ENCODE measurements at places on chromosomes 2 and 18.

GRCh38 chr2:14543284-14543683 lies 89.2 kb upstream of the LRATD1 start:
- H3K36me3 ChIP-seq: no peaks in the 10 kb centered on the region
- H3K4me1 ChIP-seq: no peaks in the 10 kb centered on the region
- DNase-seq: no peak
- H3K27me3 ChIP-seq: no peaks in the 10 kb centered on the region
- no peak overlapping the region for H3K27ac ChIP-seq

GRCh38 chr18:42113529-42114191 lies 158.6 kb downstream of the PIK3C3 start:
- peak overlapping the region; percentile 34 for H3K27ac ChIP-seq
- H3K4me1 ChIP-seq: peaks cover 8% of the 10 kb centered on the region
- DNase-seq: peak; percentile 12
- H3K27me3 ChIP-seq: peaks cover 5% of the 10 kb centered on the region

DNA sequence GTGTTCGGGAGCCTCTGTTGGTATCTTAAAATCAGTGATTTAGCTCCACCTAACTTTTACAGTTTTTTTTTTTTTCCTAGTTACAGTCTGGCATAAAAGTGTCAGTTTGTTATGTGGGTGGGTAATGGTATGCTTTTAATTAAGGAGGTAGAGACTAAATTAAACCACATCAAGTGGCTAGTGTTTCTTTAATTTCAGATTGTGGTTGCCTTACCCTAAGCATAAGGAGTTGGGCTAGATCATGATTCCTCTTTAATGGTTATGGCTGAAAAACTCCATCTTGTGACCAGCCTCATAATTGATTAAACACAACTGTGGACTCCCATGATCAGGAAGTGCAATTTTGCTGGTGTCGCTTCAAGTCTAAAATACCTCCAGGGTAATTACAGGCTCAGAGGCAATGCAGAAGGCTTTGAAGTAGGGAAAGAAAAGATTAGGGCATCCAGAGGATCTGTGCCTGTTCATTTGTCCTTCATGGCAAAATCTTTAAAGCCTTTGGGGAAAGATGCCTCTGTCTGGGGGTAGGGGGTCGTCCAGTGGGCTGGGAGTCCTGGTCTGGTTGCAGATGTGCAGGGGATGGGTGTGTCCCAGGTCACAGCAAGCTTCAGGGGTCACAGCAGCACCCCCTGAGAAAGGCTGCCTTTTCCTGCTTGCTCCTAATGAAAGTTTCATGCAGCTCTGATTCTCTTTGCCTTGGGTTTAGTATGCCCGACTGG lies 579.2 kb downstream of the BCL11A start:
- H3K36me3 ChIP-seq: no peaks in the 10 kb centered on the region
- H3K4me3 ChIP-seq: no peak overlapping the region
- no peak overlapping the region for H3K27ac ChIP-seq
- H3K4me1 ChIP-seq: peaks cover 5% of the 10 kb centered on the region

DNA sequence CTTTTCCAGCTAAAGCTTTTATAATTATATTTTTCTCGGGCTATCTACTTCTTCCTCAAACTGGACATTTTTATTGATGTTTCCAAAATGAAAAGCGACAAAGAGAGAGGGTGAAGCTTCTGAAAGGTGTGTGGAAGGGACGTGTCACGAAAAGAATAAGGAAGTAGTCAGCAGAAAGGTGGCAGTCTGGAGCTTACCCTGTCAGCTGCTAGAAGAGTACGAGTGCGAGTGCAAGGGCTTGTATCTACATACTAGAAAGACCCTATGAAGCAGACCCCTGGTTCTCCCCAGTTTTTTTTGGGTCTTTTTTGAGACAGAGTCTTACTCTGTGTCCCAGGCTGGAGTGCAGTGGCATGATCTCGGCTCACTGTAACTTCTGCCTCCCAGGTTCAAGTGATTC lies 14.6 kb downstream of the FHL2 start:
- H3K36me3 ChIP-seq: no peaks in the 10 kb centered on the region
- no peaks in the 10 kb centered on the region for H3K4me1 ChIP-seq
- no peaks in the 10 kb centered on the region for H3K27me3 ChIP-seq
- DNase-seq: no peak

DNA sequence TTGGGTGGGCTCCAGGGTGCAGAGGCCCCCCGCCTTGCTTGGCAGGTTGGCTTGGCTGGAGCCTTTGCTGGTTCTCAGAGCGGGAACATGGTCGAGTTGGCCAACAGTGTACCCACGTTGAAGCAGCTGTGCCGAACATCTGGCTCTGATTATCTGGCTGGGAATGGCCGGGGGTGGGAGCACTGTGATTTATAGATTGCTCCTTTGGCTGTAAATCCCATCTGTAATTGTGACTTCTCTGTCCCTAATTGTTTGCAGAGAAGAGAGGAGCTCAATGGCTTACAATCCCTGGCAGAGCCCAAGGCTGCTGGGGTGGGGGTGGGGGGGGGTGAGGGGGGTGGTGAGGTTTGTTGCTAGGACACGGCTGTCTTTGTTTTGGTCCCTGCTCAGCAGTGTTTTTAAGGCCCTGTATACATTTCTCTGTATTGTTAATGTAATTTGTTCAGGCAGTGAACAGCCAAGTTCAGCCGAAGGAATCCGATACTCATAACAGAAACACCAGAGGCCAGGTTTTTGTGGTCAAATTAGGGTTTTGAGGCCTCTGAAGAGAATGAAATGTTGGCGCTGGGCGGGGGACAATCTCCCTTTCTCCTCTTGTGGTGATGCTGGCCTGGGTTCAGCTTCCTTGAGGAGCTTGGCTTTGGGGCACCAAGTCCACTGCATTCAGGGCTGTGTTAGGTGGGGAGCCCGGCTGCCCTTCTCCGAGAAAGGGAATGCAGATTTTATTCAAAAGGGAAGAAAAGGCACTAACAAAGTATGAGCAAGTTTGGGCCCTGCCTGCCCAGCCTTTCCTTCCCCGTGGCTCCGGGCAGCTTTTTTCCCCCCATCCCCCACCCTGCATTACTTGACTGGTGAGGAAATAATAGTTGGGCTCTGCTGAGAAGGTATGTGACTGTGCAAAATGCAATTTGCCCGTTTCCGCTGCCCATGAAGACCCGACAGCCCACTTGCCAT lies 82.5 kb downstream of the TCF7L1 start:
- DNase-seq: no peak
- no peak overlapping the region for H3K27ac ChIP-seq
- no peaks in the 10 kb centered on the region for H3K4me1 ChIP-seq

- DNase-seq: no peak
- no peak overlapping the region for H3K27ac ChIP-seq
- H3K4me3 ChIP-seq: no peak overlapping the region
- peaks cover 3% of the 10 kb centered on the region for H3K27me3 ChIP-seq
- H3K36me3 ChIP-seq: no peaks in the 10 kb centered on the region
These were observed 82.8 kb upstream of the CCBE1 start for GRCh38 chr18:59779979-59780378.

DNA sequence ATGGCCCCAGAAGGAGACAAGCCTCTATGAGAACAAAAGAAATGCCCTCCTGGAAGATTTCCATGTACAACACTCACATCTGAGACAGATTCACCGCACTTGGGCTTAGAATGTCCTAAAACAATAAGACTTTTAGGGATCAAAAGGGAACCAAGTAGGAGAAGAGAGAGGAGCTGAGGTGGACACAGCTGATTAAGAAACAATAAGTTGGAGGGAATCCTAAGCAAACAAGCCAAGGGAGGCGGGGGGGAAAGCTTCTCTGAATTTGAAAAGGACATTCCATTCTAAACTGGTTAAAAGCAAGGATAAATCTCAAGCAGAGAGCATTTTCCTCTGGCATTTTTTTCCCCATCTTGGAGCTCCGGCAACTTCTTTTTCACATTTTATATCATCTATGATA lies 9.9 kb downstream of the ACVR1 start:
- H3K27me3 ChIP-seq: no peaks in the 10 kb centered on the region
- H3K4me1 ChIP-seq: peaks cover 32% of the 10 kb centered on the region
- H3K27ac ChIP-seq: no peak overlapping the region
- no peak overlapping the region for H3K4me3 ChIP-seq

DNA sequence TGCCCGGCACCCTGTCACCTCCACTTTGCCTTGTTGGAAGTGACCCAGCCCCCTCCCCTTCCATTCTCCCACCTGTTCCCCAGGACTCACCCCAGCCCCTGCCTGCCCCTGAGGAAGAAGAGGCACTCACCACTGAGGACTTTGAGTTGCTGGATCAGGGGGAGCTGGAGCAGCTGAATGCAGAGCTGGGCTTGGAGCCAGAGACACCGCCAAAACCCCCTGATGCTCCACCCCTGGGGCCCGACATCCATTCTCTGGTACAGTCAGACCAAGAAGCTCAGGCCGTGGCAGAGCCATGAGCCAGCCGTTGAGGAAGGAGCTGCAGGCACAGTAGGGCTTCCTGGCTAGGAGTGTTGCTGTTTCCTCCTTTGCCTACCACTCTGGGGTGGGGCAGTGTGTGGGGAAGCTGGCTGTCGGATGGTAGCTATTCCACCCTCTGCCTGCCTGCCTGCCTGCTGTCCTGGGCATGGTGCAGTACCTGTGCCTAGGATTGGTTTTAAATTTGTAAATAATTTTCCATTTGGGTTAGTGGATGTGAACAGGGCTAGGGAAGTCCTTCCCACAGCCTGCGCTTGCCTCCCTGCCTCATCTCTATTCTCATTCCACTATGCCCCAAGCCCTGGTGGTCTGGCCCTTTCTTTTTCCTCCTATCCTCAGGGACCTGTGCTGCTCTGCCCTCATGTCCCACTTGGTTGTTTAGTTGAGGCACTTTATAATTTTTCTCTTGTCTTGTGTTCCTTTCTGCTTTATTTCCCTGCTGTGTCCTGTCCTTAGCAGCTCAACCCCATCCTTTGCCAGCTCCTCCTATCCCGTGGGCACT lies 4.5 kb downstream of the RETREG2 start:
- H3K36me3 ChIP-seq: peaks cover 38% of the 10 kb centered on the region
- peak overlapping the region; percentile 83 for H3K27ac ChIP-seq
- H3K4me1 ChIP-seq: peaks cover 44% of the 10 kb centered on the region
- H3K27me3 ChIP-seq: no peaks in the 10 kb centered on the region
- peak; percentile 56 for DNase-seq

- no peak overlapping the region for H3K4me3 ChIP-seq
- no peaks in the 10 kb centered on the region for H3K36me3 ChIP-seq
- no peak for DNase-seq
- H3K27ac ChIP-seq: no peak overlapping the region
These were observed 60.9 kb upstream of the ACAA2 start for GRCh38 chr18:49874238-49874637.

- no peak overlapping the region for H3K27ac ChIP-seq
- no peak overlapping the region for H3K4me3 ChIP-seq
- H3K27me3 ChIP-seq: no peaks in the 10 kb centered on the region
These were observed 114.5 kb downstream of the CDH2 start for GRCh38 chr18:28062443-28062842.

DNA sequence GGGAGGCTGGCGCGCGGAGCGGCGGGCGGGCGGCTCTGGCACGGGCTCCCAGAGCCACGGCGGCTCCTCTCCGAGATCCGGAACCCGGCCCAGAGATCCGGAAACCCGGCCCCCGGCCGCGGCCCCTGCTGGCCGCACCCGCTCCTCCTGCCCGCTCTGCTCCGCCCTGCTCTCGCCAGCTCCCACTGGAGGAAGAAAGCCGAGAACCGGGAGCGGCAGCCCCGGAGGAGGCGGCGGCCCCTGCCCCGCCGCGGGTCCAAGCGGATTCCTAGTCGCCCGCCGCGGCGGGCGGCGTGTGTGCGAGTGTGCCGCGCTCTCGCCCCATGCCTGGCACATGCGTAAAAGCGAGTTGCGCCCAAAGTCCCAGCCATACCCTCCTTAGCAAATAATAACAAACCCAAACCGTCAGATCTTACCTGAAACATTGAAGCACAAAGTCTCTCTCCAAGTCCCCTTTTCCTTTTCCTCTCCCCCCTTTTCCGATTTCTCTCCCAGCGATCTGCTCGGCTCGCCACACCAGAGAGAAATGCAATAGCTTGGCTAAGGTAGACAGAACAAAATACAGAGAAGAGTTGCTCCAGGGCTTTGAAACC lies 108.7 kb upstream of the KCTD1 start:
- H3K4me3 ChIP-seq: peak overlapping the region; percentile 69
- H3K4me1 ChIP-seq: peaks cover 7% of the 10 kb centered on the region
- H3K36me3 ChIP-seq: no peaks in the 10 kb centered on the region
- DNase-seq: no peak
- H3K27ac ChIP-seq: no peak overlapping the region

- no peak overlapping the region for H3K4me3 ChIP-seq
- peaks cover 2% of the 10 kb centered on the region for H3K27me3 ChIP-seq
- H3K4me1 ChIP-seq: no peaks in the 10 kb centered on the region
- H3K27ac ChIP-seq: no peak overlapping the region
- H3K36me3 ChIP-seq: no peaks in the 10 kb centered on the region
These were observed 17.2 kb upstream of the RPRM start for GRCh38 chr2:153495725-153496124.

DNA sequence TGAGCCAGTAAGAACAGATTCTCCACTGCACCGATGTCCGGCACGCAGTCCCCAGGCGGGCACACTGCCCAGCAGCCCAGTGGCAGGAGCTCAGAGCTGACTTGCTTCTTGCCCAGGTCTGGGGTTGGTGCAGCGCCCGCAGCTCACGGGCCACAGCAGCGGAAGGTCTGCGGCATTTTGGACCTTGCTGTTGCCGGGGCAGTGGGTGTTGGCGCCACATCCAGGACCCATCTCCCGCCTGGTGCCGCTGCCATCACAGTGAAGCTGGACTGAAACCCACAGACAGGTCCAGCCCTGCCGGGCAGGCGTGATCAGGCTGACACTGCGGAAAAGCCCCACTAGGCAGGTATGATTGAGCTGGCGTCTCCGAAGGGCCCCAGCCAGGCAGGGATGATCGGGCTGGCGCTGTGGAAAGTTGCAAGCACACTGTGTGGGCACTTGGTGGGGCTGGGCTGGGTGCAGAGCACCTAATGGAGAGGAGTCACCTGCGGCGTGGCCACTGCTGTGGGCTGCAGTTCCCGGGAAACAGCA lies 75.5 kb downstream of the SLC66A2 start:
- H3K4me3 ChIP-seq: no peak overlapping the region
- no peak overlapping the region for H3K27ac ChIP-seq
- no peaks in the 10 kb centered on the region for H3K36me3 ChIP-seq
- DNase-seq: no peak

DNA sequence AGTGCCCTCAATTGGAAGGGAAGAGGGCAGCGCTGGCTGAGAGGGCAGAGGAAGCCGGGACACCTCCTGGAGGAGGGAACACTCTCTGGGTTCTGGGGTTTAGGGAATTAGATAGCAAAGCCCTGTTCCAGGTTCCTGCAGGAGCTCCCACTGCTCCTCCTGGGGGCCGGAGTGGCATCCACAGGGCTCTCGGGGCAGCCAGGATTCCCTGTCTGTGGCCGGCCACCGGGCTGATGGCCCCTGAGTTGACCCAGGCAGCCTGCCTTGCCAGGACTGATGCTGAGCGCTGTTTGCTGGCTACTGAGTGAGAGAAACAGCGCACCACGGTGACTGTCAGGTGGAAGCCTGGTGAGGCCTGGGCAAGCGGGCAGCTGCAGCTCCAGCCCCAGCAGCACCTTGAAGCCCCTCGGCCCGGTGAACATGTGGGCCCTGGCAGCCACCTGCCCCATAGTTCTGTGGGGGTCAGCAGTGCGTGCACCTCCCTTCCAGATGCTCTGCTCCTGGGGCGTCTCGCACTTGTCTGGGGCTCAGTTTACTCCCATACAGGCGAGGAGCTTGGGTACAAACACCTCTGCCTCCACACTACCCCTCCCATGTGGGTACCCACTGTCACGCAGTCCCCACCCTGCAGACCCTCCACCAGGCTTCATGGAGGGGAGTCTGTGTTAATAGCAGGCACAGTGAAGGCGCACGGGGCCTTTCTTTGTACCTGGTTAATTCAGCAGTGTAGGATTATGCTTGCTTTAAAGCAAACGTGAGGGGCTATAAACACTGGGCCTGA lies 7.7 kb upstream of the ALLC start:
- peaks cover 13% of the 10 kb centered on the region for H3K4me1 ChIP-seq
- no peak for DNase-seq
